Esophagus squamous epithelium (tissue), 5 donors: ENCODE measurements at places on chromosomes 13 and 19.

DNA sequence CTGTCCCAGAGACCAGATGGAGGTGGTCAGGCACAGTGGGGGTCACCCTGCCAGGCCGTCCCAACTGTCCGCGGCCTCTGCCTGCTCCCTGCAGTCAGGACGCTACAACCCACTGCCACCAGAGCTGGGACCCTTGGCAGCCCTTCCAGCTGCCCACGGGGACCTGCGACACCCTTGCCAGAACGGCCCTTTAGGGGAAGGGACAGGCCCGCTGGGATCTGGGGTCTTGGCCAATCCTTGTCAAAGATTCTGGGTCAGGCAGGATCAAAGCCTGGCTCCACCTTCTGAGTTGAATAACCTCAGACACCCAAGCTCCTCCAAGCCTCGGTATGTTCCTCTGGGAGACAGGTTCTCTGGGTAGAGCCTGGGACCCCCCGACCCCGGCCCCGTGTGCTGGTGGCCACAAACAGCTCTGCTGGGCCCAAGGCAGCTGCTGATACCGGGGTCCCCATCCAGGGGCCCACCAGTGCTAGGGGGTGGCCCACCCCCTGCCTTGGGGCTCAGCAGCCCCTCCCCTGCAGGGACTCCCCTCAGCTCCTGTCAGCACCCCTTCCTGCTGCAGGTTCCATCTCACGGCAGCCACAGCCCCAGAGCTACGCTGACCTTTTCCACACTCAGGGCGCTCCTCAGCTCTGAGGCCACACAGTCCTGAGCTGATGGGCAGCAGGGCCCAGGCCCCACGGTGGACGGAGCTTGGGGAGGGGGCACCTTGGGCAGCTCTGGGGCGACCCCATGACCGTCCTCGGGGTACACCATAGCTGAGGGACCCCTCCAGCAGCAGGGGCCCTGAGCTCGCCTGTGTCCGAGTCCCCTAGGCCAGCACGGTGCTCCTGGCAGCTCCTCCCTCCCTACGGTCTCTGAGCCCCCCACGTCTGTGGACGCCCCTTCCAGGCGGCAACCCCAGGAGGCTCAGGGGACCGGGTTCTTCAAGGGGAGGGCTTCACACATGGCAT lies 18.4 kb downstream of the SBNO2 start:
- DNase-seq = no peak

DNA sequence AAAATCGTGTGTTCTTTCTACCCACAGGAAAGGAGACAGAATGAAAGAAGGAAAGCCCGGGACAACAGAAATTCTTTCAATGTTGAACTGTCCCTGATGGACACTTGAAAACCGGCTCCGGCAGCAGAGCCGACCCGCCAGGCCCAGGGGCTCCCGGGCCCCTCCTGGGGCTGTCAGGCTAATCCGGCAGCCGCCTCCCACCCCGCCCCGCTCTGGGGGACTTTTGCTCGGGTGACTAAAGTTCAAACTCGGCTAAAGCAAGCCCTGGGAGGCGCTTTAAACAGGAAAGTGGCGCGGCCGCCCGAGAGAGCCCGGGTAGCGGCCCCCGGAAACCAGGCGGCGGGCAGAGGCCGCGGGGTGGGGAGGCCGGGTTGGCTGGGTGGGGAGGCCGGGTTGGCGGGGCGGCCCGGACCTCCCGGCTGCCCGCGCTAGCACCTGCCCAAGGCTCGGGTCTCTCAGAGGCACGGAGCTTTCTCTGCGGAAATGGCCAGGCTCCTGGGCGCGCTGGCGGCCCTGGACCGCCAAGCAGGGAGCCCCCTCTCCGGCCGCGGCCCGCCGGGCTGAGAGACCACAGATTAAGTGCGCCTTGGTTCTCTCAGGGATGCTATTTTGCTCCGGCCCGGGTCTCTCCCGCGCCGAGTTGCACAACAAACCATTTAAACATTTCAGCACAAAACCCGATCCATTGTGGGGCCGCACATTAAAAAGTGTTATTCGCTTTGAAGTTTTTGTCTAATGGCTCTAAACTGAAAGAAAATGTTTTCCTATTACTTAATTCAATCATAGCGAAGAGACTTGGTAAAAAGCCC lies 2.6 kb upstream of the GSX1 start:
- DNase-seq = no peak

DNA sequence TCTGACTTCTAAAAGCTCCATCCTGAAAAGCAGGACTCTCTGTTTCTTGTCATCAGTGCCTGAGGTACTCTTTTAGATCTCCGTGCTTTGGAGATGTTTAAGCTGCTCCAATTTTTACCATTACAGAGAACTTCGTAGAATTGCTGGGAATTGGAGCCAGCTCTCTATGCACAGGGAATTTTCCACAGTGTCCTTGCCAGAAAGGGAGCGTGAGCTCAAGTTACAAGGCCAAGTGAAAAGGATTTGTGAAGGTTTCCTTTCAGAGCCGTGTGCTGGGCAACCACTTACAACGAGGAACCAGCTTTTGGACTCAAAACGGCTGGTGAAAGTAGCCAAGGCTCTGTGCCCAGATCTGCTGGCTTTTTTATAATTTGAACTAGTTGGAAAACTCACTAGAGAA lies 82.6 kb downstream of the NUFIP1 start:
- no peak for DNase-seq

GRCh38 chr19:27738569-27739193 lies 1474.3 kb downstream of the UQCRFS1 start:
- DNase-seq = no peak

DNA sequence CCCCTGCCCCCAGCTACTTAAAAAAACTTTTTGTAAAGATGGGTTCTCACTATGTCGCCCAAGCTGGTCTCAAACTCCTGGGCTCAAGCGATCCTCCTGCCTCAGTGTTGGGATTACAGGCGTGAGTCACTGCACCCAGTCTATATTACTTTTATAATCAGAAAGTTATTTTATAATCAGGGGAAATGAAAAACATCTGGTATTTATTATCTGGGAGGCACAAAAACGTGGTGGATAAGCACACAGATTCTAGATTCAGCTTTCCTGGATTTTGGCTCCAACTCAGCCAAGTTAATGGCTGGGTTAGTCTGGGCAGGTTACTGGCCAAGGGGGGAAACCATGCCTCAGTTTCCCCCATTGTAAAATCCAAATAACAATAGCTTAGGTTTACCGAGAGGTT lies 24.7 kb downstream of the KEAP1 start:
- no peak for DNase-seq

- DNase-seq = no peak
Observed at GRCh38 chr13:59641261-59641660, 522.5 kb downstream of the DIAPH3 start.

DNA sequence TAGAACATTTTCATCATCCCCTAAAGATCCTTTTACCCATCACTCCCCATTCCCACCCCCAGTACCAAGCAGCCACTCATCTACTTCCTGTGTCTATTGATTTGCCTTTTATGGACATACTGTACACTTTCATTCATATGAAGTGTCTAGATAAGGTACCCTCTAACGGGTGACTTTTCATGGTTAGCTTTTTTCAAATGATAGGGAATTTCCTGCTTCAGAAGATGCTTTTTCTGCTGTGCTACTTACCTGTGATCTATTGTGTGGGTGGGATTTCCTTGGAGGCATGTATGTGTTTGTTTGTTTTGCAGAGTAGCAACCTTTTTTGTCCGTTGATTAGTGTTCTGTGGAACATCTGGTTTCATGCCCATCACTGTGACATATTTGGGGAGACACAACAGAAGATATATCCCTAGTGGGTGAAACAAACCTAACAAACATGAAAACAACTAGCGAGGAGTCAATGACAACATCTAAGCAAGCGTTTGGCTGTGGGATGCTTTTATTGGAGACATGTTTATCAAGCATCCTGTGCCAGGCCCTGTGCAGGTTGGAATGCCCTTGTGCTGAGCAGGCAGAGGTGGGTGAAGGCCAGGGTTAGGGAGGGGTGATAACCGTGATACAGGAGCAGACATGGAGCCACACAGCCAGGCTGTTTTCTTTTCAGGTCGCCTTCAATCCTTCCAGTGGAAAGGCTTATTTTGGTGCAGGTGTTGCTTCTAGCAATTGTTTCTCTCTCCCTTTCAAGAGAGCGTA lies 17.6 kb downstream of the SPINT2 start:
- no peak for DNase-seq

GRCh38 chr19:10835089-10835753 lies 791 bp downstream of the TMED1 start:
- DNase-seq = no peak
